ENCODE measurements at places on chromosomes 2 and 18. TPM values are rescaled to one million over a fixed set of nuclear protein-coding genes. Genes with fewer than 3 reads are reported as not detected.

The C2orf72 gene
- total RNA-seq, result 0.15 TPM

GRCh38 chr18:26057344-26057773, 33.1 kb downstream of the SS18 start:
- DNase-seq, result no peak

The SEPTIN10 gene
- total RNA-seq, result 1.8 TPM

DNA sequence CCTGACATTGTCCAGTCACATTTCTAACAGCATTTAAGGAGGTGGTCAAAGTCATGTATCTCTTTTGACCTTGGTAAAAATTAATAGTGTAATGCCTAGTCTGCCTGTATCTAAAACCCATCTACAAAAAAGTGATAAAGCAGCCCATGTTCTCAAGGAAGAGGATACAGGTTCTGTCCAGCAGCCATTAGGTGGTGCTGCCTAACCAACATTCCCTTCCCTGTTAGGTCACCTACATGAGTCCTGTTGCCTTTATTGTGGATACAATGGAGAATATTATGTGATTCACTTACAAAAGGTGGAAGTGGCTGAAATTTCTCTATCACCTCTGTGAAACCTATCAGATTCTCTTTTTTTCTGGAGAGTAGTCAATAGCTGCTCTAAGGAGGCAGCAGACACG, 52.5 kb downstream of the AQP4 start:
- DNase-seq, result no peak

The IL37 gene
- total RNA-seq, result not detected
